ENCODE measurements at places on chromosomes 3 and 15.

GRCh38 chr3:190721330-190721729 is 141.2 kb downstream of the GMNC start:
- no peak for DNase-seq

DNA sequence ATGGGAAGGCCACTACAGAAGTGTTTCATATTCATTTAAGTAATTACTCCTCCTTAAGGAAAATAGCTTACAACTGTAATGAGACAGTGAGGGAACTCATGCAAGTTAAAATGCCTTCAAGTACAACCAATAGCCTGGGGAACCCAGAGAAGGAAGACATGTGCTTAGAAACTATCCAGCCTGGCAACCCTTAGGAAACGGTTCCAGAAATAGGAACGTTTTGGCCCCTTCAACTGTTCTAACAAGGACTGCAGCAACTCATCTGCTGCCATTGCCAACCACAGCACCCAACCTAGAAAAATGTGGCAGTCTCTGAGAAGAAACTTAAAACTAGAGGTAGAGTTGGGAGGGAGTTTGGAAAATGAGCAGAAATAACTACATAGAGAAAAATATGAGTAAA is 147.5 kb upstream of the STRIT1 start:
- DNase-seq: peak; percentile 9

DNA sequence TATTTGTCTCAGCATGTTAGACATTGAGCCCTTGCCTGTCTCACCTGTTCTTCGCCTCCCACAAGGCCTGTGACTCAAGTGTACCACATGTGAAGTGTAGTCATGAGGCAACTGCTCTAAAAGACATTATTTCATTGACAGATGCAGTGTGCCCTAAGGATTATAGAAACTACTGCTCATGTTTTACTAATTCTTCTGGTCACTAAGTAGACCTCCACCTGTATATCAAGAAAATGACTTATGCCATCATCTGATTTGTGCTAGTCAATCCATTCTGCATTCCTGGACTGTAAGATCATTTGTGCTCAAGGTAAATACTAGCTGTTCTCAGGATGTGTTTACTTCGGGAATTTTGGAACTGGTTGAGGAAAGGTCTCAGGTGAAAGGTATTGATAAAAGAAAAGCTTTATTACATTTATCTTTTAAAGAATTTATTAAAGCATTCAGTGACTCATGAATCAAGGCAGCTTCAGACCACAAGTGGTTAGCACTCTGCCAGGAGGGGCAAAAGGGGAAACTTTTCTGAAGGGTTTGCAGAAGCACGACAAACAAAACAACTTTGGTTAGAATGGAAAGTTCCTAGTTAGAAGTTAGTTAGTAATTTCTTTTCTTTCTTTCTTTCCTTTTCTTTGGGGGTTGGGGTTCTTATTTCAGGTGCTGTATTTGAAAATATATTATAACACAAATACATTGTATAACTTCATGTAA is 465.3 kb upstream of the CBLB start:
- no peak for DNase-seq

GRCh38 chr3:140447136-140447535 is 230.7 kb upstream of the TRIM42 start:
- DNase-seq: no peak

GRCh38 chr3:134376385-134376765 is 2.1 kb upstream of the AMOTL2 start:
- no peak for DNase-seq

DNA sequence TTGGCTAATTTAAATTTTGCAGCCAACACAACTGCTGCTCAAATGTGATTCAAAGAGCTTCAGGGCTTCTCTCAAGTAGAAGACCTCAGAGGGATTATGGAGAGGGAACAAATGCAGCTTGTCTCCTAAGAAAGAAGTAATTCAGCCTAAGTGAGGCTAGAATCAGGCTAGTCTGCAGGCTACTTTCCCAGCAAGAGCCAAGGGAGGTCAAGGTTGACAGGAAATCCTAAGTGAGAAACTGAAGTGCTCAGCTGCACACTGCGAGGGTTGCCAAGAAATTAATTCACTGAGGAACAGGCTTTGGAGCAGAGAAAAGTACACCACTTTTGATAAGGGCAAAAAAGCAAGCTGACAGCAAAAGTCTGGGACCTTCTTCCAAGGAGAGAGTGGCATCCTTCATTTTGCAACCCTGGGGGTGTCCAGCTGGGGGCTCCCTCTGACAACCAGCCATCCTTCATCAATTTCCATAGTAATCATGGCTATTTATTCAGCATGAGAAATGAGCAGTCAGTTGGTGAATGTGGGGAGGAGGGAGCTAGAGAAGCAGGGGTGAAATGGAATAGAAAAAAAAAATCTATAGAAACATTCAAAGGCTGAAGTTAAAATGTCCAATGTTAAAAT is 646.4 kb upstream of the ADAMTS9 start:
- DNase-seq: peak; percentile 9

DNA sequence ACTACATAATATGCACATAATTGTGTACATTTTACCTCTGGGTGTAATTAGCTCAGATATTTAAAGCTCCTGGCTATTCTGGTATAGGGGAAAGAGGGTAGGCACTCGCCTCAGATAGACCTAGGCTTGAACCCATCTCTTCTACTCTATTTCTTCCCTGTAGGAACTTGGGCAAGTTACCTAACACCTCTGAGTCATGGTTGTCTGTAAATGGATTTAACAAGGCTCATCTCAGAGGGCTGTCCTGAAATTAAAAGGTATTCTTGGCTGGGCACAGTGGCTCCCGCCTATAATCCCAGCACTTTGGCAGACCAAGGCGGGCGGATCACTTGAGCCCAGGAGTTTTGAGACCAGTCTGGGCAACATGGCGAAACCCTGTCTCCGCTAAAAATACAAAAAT is 30.7 kb downstream of the NANOGP8 start:
- DNase-seq: no peak

DNA sequence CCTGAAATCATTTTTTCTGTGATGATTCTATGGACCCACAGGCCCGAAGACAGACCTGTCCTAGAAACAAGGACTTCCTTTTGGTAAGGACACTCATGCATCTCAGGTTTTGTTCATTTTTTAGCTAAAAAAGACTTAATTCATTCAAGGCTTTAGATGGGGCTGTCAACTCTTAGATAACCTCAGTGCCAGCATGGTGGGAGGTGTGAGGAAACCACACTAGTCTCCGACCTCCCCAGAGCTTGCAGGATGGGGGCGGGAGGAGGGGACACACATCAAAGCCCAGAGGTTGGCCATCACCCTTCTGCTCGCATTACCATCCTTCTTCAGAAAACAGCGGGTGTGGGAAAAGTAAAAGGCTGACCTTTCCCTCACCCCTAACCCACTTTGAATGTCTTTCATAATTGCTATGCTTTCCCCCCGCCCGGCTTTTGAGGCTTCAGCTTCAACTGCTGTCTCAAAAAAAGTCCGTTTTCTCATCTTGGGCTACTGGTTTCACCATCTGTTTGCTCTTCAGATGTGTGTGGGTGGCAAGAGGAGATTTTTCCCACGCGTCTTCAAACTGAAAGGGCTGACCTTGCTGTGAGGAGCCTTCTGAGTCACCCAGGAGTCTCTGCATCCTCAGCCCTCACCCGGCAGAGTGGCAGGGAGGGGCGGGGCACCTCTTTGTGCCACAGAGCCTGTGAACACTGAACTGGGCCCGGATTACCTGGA is 27.6 kb upstream of the CXCR6 start:
- no peak for DNase-seq

DNA sequence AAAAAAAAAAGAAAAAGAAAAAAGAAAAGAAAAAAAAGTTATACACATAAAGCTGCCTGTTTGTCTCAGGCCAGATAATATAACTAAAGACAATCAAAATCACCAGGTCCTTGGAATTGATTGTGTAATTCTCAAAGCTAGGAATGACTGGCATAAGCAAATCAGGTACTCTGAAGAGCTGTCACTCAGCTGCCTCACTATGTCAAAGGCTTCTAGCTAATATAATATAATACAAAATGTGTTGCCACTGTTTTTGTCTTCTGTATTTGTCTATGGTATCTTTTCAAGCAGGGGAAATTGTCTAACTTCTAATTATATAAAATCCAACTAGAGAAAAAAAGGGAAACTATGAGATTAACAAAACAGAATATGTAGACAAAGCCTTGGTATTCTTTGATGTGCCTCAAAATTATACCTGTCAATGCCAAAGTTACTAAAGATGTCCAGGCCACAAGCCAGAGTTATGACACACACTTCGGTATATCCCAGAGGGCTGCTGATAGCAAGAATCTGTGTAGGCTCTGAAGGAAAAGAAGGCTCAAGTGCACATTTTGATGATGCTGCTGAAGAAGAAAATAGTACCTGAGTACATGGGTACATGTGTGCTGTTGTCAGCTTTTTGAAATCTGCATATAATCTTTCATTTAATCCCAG is 37.0 kb upstream of the NR2E3 start:
- DNase-seq: no peak

- DNase-seq: no peak
Measured at GRCh38 chr3:196377321-196377720, 39.1 kb upstream of the TM4SF19 start.

DNA sequence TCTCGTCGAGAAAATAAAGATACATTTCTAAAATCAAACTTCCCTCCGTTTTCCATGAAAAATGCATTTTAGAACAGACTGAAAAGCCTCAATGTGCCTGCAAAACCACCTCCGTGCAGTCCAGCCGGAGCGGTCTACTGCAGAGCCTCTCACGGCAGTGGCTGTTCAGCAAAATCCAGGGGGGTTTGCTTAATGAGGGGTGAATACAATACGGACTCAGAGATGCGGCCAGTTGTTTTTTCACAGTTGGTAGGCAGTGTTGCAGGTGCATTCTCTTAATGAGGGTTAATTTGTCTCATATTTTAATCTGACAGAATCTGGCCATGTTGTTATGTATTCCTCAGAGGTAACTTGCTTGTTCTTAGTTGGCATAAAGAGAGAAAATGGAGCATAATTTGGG is 223.0 kb downstream of the EBLN2 start:
- DNase-seq: no peak

- no peak for DNase-seq
Measured at GRCh38 chr3:28867836-28868235, 413.0 kb upstream of the RBMS3 start.

GRCh38 chr3:79081335-79081734 is 686.5 kb downstream of the ROBO1 start:
- no peak for DNase-seq

DNA sequence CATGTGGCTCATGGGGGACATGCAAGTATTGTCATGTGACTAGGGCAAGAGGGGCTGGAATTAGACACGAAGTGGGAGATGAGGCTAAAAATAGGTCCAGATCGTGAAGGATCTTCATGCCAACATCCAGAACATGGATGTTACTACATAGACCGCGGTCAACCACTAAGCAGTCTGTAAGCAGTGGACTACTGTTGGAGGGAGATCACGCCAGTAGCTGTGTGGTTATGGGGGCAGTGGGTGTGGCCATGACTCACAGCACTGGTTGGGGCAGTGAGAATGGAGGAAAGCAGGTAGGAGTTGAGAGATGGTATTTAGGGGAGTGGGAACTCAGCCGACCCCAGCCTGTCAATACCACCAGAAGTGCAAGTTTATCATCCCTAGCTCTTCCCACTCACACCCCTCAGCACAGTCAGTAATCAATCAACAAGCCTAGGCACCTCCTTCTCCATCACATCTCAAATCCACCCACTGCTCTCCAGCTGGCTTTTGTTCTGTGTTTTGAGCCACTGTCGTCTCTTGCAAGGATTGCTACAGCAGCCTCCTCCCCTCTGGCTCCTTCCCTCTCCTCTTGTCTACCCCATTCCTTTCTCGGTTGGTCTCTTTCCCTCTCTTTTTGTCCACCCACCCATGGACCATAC is 107.2 kb upstream of the ABHD17C start:
- DNase-seq: no peak

GRCh38 chr15:41967506-41968206 is 4.7 kb downstream of the EHD4 start:
- DNase-seq: no peak

DNA sequence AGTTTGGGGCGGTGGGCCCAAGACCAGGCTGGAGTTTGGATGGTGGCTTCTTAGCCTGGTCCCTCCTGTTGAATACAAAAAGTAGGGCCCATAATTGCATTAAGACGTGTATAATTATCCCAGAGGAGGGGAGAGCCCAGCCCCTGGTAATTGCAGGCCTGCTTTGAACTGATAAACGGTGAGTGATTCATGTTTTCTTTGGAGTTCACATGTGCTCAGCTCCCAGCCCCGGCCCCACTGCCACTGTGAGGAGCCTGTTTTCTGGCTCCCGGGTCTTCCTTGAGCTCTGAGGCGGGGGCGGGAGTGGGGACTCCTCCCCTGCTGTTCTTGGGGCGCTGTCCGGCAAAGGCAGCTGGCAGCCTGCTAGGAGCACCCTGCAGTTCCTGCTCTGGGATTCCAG is 3.1 kb downstream of the PLXNA1 start:
- DNase-seq: no peak

- DNase-seq: no peak
Measured at GRCh38 chr3:12224181-12225147, 64.4 kb upstream of the PPARG start.

GRCh38 chr3:101262393-101263240 is 57.8 kb downstream of the IMPG2 start:
- DNase-seq: no peak

DNA sequence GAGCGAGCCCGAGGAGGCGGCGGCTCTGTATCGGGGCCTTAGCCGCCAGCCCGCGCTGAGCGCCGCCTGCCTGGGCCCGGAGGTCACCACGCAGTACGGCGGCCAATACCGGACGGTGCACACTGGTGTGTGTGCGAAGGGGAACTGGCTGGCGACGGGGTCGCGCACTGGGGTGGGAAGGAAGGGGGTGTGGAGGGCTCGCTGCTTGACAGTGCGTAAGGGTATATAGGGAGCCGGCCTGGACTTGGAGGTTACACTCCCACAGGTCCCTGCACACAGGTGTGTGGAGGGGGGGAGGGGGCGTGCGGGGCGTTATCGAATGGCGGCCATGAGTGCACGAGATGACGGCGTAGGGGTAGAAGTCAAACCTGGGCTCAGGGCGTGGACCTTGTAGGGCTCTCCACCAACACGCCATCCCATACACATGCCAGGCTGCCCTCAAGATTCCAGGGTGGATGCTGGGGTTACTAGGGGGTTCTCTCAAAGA is 389 bp downstream of the APEH start:
- DNase-seq: no peak

DNA sequence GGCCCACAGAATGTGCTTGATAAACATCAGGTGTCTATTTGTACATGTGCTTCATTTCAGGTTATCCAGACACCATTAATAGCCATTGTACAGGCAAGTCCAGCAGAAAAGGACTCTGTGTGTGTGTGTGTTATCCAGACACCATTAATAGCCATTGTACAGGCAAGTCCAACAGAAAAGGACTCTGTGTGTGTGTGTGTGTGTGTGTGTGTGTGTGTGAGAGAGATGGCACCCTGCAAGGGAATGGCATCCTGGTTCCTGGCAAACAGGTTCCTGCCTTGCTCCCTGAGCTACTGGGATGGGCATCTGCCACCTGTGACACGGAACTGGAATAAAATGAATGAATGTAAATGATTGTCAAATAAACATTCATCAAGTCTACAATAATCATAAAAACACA is 11.7 kb downstream of the SUCLG2 start:
- no peak for DNase-seq

GRCh38 chr3:154584974-154585373 is 155.0 kb upstream of the GPR149 start:
- no peak for DNase-seq

Data from G401 (cell line).